ENCODE measurements at places on chromosomes 3 and 15.

DNA sequence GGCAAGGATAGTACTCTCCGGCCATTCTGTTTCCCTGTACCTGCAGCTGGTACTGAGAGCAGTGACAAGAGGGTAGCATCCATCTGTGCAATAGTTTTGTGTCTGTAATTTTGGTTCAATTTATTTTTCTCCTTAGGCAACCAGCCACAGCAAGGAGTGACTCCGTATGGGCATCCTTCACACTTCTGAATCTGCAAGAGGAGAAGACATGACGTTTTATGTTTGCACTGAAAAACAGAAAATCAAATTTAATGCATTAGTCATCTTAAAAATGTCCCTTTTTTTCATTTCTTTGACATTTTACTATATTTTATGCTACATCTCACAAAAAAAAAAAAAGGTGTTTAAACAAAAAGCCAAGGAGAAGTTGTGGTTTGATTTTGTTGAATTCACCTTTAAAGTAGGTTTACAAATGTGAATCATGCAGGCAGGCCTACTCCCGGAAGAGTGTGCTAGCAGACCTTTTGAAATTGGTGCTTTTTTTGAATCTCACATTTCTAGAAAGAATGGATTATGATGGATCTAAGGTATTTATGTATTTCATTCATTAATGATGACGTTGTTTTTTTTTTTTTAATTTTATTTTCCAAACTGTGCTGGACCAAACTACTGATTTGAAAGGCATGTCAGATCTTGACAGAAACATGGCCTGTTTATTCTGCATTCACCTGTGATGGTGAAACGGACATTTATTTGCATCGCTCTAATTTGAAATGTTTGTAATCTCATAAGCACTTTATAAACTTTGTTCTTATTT, 28.1 kb downstream of the IGSF10 start:
- no peak for DNase-seq

DNA sequence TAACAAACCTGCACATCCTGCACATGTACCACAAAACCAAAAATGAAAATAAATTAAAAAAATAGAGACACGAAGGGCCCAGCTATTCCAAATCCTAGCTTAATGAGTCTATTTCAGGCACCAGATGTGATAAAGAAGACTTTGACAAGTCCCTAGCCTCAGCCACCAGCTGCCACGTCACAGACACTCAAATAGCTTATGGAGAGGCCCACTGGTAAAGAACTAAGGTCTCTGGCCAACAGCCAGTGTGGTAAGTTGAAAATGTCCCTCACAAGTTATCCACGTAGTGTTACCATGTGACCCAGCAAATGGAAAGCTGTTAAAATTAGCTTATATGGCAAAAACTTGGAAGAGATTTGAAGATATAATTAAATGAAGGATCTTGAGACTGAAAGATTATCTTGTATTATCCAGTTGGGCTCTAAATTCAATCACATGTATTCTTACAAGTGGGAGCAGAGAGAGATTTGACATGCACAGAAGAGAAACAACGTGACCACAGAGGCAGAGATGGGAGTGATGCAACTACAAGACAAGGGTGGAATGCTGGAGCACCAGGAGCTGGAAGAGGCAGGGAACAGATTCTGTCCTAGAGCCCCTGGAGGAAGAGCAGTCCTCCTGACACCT, 10.9 kb downstream of the ACSBG1 start:
- no peak for DNase-seq

DNA sequence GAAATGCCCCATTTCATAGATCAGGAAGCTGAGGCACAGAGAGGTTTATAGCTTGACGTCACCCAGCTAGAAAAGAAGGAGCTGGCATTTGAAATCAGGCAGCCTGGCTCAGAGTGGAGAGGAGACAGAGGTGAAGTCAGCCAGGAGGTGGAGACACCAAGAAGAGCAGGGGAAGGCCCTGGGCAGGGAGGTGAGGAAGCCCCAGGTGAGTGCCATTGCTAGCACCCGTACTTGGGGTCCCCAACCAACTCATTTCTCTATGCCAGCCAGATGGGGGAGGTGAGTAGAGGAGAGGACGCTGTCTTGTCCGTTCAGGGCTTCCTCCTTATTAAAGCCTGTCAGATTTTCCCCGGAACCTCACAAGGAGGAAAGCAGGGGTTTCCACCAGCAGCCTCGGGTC, 149.6 kb upstream of the TLE3 start:
- DNase-seq: no peak

- no peak for DNase-seq
These were observed 665 bp downstream of the PIGB start for GRCh38 chr15:55319537-55320237.

- DNase-seq: no peak
These were observed 98.5 kb upstream of the TSC22D2 start for GRCh38 chr3:150309557-150309956.

DNA sequence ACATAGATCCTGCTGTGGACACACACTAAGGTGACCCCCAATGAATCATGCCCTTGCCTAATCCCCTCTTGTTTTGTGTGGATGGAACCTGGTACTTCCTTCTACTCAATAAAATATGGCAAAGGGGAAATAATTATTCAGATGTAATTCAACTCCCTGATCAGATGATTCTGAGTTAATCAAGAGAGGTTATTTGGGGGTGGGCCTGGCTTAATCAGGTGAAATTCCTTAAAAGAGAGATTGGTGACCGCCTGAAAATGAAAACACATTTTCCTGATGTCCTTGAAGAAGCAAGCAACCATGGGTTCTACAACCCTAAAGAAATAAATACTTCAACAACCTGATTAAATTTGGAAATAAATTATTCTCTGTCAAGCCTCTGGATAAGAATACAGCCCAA, 8.3 kb upstream of the SLITRK3 start:
- DNase-seq: no peak

DNA sequence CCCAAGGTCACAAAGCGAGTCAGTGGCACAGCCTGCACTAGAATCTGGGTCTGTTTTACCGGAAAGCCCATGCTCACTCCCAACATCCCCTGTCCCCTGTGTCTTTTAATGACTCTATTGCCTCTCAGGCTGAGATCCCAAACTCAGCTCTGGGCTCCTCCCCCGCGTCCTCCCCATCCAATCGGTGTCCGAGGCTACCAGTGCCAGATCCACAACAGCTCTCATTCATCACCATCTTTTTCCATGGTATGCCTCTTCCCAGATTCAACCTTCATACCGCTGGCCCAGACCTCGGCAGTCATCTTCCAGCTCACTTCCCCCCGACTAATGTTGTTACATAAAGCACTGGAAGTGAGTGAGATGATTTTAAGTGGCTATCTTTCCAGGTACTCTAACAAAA, 16.1 kb upstream of the KY start:
- no peak for DNase-seq

GRCh38 chr3:158093526-158093925, 12.7 kb downstream of the SHOX2 start:
- no peak for DNase-seq

DNA sequence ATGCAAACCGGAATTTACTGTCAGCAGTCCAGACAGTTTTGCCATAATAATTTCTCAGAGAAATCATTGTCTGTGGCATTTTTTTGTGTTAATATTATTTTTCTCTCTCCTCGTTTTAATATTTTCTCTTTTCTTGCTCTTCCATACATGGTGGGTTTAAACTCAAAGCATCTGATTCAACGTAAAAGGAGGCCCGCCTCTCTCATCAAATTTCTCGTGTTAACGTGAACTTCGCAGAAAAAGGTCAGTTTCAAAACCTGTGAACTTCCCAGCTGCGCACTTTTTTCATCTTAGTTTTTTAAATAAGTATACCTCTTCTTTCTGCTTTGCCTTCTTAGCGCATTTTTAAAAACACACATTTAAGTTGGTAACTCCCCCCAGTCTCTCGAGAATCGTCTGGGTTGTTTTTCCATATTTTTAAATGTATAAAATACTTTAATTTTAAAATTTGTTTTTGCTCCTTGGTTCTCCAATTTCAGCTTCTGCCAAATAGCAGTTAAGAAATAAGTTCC, 9.1 kb downstream of the SHOX2 start:
- no peak for DNase-seq

DNA sequence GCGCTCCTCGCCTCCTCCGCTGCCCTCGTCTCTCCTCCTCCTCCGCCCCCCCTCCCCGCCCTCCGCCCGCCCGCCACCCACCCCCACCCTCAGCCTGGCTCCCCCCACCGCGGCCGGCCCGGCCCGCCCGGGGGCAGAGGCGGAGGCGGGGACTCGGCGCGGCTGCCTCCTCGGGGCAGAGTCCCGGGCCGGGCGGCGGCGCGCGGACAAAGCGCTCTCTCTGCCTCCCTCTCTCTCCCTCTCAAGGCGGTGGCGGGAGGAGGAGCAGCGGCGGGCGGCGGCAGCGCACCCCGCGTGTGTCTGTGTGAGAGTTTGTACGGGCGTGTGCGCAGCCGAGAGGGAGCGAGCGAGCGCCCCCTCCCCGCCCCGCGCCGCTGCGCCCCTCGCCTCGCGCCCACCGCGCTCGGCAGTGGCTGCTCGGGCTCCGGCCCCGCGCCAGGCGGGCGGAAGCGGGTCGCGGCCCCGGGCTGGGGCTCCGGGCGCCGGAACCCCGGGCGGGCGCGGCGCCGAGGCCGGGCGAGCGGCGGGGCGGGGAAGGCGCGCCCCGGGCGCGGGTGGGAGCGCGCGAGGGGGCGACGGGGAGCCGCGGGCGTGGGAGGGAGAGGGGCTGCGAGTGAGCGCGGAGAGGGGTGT, at the start of gene IGF2BP2:
Gene IGF2BP2 (minus strand): TSS at position 37 of the 633 bp plus-strand sequence. CDS start 82 bp downstream, outside the sequence.
- DNase-seq: peak; percentile 55

GRCh38 chr3:196563721-196564225, 4.6 kb downstream of the WDR53 start:
- no peak for DNase-seq

DNA sequence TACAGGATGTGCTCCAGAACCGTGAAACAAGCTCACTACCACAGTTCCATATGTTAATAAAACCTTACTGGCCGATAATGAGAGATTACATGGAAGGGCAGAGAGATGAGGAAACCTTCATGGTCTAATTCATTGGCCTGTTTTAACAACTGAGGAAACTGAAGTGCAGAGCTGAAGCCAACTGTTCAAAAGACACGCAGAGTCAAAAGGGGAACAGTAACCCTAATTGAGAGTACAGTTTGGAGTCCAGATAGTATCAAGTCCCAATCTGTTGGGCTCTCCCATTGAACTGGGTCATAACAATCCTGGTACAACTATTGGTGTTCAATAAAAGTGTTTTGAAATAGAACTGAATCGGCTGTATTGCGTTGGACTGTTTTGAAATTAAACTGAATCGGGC, 69.6 kb downstream of the SLC12A8 start:
- DNase-seq: no peak

DNA sequence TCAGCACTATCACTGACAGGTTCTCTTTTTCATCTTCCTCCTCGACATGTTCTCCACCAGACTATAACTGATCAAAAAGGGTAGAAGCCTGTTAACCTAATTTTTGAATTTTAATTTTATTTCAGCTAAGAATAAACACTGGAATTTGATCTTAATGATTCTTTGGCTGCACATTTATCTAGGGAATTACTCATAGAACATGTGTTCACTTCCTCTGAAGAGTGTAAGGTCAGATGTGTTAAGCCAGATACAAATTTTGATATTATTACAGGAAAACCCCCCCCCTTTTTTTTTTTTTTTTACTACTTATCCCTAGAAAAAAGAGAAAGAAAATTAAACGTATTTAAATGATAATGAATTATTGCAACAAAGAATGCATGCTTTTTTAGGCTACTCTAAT, 15.0 kb downstream of the DCBLD2 start:
- no peak for DNase-seq

GRCh38 chr3:61169621-61170251, 81.5 kb downstream of the FHIT start:
- no peak for DNase-seq

- DNase-seq: peak; percentile 23
These were observed 950 bp upstream of the CNTN4 start for GRCh38 chr3:2097641-2098191.

- DNase-seq: no peak
These were observed 45.7 kb downstream of the PRR23E start for GRCh38 chr3:127238602-127239001.

DNA sequence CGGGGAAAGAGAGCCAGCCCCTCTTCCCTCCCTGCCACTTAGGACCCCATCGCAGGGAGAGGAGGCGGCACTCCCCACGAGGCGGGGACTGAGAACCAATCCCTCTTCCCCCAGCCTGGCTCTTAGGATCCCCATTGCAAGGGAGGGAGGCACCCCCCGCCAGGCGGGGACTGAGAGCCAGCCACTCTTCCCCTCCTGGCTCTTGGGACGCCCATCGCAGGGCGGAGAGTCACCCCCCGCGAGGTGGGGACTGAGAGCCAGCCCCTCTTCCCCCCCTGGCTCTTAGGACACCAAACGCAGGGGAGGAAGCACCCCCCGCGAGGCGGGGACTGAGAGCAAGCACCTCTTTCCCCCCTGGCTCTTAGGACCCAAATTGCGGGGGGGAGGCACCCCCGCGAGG, 34.2 kb upstream of the SSUH2 start:
- DNase-seq: no peak

GRCh38 chr15:91694131-91694830, 159.2 kb upstream of the SLCO3A1 start:
- no peak for DNase-seq

DNA sequence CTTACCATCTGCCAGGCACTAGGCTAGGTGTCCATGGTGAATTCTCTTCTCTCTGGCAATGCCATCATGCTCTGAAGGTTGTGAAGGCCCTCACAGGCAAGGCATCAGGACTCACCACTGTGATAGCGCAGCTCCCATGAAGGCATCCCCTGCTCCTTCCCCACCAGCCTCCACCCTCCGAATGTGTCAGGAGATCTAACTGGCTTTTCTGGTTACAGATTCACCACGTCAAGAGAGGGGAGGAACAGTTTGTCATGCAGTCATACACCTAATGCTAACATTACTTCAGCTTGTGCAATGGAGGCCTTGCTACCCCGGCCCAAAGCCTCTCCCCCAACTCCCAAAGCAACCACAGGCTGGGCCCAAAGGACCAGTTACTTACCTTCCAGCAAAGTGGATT, 8.9 kb upstream of the CMTM8 start:
- no peak for DNase-seq

DNA sequence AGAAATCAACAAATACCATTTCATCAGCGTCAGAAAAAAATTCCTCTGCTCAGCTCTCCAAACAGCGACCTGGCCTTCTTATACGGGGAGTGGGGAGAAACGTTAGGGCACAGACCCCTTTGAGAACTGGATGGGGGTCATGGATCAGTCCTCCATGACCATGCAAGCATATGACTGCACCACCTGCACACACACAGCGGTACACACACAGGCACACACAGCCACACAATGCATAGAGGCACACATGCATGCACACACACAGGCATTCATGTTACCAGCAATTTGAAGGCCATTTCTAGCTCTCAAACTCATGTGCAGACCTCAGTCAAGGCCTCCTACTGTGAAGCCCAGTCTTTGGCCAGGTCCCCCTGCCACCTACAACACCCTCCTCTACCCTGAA, 50.2 kb downstream of the SLC41A3 start:
- DNase-seq: peak; percentile 21
